ENCODE measurements at places on chromosomes 6 and 20.

GRCh38 chr20:33472868-33473435 is 16.9 kb upstream of the CBFA2T2 start:
- no peak for DNase-seq

DNA sequence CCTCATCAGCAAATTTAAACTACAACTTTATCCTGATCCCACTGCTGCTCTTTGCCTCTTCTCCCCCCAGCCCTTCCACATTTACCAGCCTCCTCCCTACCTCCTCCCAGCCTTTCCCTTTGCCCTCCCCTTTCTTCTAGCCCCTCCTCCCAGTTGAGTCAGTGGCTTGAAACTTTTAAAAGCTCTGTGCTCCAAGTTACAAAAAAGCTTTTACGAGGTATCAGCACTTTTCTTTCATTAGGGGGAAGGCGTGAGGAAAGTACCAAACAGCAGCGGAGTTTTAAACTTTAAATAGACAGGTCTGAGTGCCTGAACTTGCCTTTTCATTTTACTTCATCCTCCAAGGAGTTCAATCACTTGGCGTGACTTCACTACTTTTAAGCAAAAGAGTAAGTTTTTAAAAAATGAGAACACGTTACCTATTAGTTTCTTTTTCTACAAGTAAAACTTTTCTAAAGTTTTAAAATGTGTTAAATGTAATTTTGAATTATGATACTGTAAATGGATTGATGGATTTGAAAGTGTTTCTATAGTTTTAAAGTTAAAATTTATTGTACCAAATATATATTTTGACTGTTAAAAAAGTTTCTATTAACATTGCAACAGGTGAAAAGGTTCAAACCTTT is at the start of gene GJA1:
GJA1 (plus strand) TSS at position 203 of the 626 bp plus-strand sequence. CDS start 11,202 bp downstream, outside the sequence.
- DNase-seq = no peak

DNA sequence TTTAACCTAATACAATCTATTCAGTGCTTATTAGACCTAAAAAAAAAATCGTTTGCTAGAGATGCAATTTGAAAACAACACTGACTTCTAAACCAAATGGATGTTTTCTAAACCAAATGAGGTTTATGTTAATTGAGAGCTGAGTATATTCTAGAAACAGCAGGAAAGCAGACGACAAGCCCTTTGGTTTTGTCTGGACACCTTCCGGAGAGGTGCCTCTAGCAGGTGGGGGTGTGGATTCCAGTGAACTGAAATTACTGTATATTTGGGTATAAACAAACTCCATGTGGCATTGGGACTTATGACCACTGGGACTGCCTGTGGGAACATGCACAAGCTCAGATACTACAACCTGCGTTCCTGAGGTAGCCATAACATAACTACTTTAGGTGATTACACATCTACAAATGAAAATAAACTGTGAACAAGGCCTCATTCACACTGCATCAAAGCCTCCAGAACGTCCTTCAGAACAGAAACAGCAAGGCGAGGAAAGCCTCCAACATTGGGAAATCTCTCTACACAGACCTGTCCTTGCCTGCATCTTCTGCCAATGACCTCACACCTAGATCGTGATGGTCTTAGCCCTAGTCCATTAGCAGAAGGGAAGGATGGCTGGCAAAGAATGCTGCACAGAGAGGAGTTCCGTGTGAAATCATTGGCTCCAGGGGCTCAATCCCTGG is 206.8 kb upstream of the FOXQ1 start:
- DNase-seq = no peak

- no peak for DNase-seq
These were observed 773.6 kb upstream of the SLC35B3 start for GRCh38 chr6:9208966-9209365.

- no peak for DNase-seq
These were observed 283.6 kb downstream of the QKI start for GRCh38 chr6:163698086-163698485.

- DNase-seq = no peak
These were observed 4.6 kb upstream of the REV3L start for GRCh38 chr6:111487661-111488060.

DNA sequence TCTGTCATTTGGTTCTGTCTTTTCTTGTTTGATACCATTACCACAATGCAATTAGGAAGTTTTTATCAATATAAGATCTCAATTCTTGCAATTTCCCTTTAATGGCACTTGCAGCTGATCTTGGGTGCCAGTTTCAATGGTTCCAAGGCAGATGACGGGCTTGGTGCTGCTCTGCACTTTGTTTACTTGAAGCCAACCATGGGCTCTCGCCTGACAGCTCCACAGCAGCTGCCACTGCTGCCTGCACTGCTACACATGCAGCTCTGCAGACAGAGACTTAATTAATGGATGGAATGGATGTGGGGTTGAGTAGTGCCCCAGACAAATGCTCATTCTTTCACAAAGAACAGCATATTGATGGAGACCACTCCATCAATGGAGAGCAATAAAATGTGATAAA is 1024.3 kb upstream of the EPHA7 start:
- no peak for DNase-seq

DNA sequence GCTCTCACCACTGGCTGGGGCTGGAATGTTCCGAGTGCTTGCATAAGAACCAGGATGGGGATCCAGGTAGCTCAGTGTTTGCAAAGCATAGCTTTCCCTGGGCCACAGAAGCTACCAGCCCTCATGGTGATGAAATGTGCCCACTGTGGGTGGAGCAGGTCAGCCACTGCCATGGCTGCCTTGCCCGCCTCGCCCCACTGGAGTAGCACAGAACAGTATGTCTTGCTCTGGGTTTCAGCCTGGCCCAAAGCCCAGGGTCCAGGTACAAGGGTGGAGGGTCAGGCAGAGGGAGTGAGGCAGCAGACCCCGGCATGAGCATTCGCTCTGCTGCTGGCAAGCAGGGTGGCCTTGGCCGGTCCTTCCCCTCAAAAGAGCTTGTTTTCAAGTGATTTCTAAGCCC is 34.7 kb downstream of the KCNK17 start:
- DNase-seq = no peak

- DNase-seq = no peak
These were observed 116.8 kb upstream of the DST start for GRCh38 chr6:56759521-56759920.

DNA sequence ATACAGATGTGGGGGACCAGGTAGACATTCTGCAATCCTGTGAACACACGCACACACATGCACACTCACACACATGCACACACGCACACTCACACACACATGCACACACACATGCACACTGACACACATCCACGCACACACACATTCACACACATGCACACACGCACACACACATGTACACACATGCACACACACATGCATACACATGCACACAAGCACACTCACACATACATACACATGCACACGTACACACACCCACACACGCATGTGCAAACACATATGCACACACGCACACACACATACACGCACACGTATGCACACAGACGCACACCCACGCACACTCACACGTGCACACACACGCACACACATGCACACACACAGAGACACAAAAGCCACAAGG is 14.3 kb upstream of the GGTLC1 start:
- no peak for DNase-seq

DNA sequence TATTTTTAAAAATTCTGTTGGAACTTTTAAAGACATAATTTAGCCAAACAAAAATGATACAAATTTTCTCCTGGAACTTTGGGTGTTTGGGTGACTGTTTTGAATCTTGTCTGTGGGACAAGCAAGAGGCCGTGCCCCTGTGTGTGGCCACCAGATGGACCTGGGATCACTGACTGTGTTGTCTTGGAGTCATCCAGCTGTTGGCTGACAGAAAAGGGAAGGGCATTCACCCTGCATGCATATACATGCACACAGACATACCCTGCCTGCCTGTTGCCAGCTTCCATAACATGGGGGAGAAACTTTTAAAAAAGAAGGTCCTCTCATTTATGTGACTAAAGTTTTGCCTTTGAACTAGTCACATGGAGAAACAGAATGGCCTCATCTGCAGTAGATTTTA is 72.7 kb downstream of the BLOC1S5 start:
- no peak for DNase-seq

- no peak for DNase-seq
These were observed 34.4 kb downstream of the GGTLC1 start for GRCh38 chr20:23954008-23954745.

DNA sequence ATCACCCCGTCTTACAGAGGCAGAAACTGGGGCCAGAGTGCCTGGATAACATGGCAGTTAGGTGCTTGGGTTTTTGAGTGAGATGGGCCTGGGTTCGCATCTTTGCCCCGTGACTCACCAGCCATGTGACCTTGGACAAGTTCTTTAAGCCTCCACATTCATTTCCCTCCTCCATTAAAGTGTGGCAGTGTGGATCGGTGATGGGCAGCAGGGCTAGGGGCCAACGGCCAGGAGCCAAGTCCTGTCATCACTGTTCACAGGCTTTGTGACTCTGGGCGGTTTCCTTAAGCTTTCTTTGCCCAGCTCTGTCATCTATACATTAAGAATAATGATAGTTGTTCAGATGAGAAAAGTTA is 85.5 kb upstream of the PMEPA1 start:
- no peak for DNase-seq

- DNase-seq = no peak
These were observed 7.9 kb downstream of the EPB41L1 start for GRCh38 chr20:36162272-36162966.

- no peak for DNase-seq
These were observed 8.0 kb upstream of the SH3BGRL2 start for GRCh38 chr6:79623106-79623505.

- DNase-seq = no peak
These were observed 14.9 kb downstream of the ATXN1 start for GRCh38 chr6:16746401-16746800.

DNA sequence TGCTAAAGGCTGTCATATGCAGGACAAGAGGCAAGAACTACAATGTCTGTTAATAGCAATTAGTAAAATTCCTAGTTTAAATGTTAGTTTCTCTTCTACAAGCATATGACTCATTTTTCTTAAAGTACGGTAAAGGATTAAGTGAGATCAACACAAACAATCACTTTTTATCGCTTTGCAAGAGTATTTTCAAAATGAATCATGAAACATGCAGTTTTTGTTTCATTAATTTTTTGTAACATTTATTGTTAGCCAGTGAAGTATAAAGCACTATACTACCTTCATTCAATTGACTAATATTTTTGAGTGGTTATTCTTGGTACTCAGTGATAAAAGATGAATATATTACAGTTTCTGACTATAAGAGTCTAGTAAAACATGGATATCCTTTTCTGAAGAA is 138.6 kb downstream of the AHI1 start:
- no peak for DNase-seq

DNA sequence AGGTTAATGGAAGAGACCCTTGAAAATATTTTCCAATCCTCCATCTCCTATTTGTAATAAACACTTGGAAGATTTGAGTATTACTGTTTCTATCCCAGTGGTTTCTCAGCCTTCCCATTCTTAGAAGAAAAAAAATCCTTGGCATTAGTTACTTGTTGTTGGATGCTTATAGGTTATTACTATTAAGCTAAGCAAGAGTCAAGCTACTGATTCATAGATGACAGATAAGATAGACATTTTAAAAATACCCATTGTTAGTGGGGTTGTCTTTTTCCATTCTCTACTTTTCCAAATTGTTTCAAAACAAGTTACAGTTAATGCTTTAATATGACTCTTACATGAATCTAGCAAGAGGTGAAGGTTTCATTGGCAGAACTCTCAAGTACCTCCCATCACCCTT is 158.5 kb downstream of the HIVEP2 start:
- DNase-seq = no peak

- no peak for DNase-seq
These were observed 31.1 kb downstream of the LRFN2 start for GRCh38 chr6:40556023-40556422.

DNA sequence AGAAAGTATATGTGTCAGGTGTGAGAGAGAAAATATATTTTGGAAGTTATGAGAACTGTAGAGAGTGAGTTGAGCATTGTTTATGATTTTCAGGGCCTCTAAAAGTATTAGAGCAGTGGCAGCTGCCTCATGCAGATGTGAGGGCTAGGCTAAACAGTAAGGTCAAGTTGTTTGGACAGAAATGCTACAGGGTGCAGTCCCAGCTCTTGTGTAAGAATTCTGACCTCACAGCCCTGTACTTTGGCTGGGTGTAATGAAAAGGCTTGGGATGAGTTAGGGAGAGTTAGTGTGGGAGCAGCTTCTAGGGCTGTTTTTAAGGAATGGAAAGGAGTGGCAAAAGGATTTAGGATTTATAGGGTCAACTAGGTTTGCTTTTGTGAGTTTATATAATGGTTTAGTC is 764.8 kb upstream of the ADGRB3 start:
- DNase-seq = no peak

DNA sequence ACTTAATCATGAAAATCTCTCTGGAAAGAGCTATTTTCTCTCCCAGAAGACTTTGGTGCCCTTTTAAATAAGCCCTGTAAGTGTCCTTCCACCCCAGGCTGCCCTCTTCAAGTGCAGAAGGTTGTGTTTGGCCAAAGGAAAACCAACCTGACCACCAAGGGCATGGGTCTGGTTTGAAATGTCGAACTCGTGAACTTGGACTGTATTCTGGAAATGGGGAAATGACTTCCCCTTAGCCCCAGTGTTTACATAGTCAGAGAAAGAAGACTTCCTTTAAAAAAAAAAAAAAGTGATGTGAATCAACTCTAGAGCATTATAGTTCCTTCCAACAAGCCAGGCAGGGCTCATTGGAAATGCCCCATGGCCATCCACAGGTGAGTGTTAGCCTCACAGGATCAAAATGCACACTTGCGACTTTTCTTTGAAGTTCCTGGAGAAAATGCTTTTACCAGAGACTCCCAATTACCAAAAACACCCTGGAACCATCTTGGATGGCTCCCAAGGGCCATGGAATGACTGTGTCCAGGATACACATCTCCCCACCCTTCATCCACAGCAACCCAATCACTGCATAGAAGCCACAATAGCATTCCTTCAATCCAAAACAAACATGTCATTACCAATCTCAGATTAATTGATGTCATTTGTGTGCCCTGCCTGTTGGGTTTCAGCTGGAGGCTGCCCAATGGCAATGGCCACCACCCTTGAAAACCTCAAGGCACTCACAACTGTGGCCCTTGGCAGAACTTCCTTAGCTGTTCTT is 133.8 kb downstream of the CLIC5 start:
- no peak for DNase-seq

DNA sequence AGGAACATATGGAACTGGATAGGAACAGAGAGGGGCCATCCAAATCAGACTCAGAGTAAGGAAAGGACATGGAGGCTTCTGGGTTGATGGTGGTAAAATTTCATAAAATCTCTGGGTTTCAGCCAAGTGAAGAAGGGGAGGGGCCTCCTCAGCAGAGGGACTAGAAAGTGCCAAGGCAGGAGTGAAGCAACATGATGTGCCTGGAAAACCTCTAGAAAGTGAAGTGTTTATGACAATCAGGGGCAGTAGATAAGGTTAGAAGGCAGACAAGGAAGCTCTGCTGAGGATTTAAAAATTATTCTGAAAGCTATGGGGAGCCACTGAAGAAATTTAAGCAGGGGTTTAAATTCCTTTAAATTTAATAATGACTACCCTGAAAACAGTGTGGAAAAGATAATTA is 126.0 kb upstream of the TENT5A start:
- DNase-seq = no peak

GRCh38 chr6:40509086-40509485 is 78.1 kb downstream of the LRFN2 start:
- DNase-seq = no peak

DNA sequence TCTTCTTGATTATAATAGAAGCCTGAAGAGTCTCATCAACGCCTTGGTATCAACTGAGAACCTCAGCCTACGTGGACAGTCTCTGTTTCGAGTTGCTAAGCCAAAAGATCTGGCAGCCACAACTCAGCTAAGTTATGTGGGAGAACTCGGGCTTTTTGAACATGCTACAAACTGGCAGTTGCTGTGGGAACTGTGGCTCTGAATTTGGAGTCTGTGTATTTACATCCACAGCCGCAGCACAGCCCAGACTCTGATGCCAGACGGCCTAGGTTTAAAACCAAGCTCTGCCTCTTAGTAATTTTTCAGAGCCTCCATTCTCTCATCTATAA is 35.8 kb downstream of the RIPOR2 start:
- DNase-seq = no peak

- no peak for DNase-seq
These were observed 267.4 kb upstream of the THEMIS start for GRCh38 chr6:128168244-128168643.

All from stimulated activated CD8-positive, alpha-beta memory T cell treated with anti-CD3 and anti-CD28 coated beads, Interleukin-7, amount 100 ng/mL, for 1 hour (primary cell).